ENCODE measurements at places on chromosomes 13 and 19. TPM values are rescaled to one million over a fixed set of nuclear protein-coding genes. Genes with fewer than 3 reads are reported as not detected.

CLEC17A gene
- not detected for total RNA-seq

CCNE1 gene
- 33.0 TPM for total RNA-seq

PSG6 gene
- not detected for total RNA-seq

PCSK4 gene
- 3.0 TPM for total RNA-seq

IGFL1 gene
- total RNA-seq = not detected

TGFB1 gene
- 7.2 TPM for total RNA-seq

USHBP1 gene
- not detected for total RNA-seq

ZNF560 gene
- not detected for total RNA-seq

MYH14 gene
- total RNA-seq = 19.6 TPM

DNA sequence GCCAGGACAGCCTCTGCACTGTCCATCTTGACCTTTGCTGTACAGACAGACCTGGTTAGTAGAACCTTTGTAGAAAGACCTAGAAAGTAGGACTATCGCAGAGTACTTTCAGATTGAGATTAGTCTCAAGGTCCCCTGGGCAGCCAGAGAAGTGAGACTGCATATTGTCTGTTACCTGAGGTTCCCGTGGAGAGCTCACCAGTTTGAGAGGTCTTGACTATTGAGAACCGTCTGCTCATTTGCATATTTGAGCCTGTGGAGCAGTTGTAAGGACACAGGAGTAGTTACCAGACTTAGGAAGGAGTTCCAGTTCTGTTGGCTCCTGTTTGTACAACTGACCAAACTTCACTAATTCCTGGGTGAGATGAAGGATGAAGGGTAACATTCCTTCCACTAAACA is 66.2 kb downstream of the SPATA13 start:
- DNase-seq = no peak

- DNase-seq = no peak
Measured at GRCh38 chr13:93843082-93843481, 616.5 kb downstream of the GPC6 start.

GRCh38 chr13:92177966-92178365 is 779.5 kb downstream of the GPC5 start:
- no peak for DNase-seq

DNA sequence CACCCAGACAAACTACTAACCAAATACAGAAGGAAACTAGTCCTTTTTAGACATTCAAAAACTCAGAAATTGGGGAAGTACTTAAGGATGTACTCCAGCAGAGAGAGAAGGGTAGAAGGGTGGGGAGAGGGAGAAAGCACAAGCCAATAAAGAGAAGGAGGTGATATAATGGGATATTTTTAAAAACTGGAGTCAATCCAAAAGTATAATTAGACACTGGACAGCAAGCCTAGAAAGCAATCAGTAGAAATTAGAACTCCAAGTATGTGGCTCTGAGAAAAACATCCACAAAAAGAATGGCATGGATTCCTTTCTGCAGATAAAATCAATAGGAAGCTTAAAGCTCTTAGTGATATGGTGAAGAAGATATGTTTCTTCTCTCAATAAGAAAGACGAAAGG is 55.8 kb downstream of the PEPD start:
- no peak for DNase-seq

GRCh38 chr19:11359421-11359820 is 4.2 kb downstream of the PLPPR2 start:
- DNase-seq = no peak

DNA sequence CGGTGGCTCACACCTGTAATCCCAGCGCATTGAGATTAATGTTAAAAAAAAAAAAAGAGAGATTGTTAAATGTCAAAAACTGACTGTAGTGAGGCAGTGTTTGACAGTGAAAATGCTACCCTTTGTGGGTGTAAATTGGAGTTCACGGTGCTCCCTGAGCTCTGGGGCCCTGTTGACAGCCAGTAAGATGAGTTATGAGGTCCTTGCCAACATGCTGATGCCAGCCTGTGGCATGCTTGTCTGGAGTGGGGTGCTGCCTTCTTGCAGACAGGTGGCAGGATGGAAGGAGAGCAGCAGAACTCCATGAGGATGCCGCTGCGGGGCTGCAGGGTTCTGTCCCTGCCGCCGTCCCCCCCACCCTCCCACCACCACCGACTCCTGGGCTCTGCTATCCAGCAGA is 25.9 kb downstream of the PRAM1 start:
- no peak for DNase-seq

DNA sequence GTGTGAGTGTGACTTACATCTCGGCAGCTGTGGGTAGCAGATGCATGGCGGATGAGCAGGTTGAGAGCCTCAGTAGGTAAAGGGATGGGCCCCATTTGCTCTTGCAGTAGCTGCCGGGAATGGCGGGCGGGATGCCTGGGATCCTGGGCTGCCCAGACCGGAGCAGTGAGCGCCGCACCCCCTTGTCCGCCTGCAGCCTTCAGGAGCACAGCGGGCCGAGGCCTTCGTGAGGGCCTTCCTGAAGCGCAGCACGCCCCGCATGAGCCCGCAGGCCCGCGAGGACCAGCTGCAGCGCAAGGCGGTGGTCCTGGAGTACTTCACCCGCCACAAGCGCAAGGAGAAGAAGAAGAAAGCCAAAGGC is 4.1 kb downstream of the POP4 start:
- no peak for DNase-seq

GRCh38 chr13:50783717-50784290 is 59.7 kb downstream of the DLEU7 start:
- DNase-seq = no peak

GRCh38 chr13:72590091-72590740 is 137.2 kb downstream of the MZT1 start:
- no peak for DNase-seq

DNA sequence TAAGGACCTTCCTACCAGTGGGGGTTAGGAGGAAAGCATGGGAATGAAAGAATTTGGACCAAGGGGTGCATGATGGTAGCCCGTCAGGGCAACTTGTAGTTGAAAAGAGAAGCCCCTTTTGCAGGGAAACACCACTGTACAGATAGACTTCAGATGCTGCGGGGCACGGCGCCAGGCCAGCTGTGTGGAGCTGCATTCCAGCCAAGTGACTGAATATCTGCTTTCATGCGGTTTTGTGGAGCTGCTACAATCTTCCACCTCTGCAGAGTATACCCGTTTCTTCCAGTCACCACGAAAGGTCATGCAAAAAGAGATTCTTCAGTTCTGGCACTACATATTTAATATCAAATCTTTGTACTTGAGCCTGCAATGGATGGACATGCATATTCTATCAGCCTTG is 104.7 kb downstream of the RGCC start:
- DNase-seq = no peak

DNA sequence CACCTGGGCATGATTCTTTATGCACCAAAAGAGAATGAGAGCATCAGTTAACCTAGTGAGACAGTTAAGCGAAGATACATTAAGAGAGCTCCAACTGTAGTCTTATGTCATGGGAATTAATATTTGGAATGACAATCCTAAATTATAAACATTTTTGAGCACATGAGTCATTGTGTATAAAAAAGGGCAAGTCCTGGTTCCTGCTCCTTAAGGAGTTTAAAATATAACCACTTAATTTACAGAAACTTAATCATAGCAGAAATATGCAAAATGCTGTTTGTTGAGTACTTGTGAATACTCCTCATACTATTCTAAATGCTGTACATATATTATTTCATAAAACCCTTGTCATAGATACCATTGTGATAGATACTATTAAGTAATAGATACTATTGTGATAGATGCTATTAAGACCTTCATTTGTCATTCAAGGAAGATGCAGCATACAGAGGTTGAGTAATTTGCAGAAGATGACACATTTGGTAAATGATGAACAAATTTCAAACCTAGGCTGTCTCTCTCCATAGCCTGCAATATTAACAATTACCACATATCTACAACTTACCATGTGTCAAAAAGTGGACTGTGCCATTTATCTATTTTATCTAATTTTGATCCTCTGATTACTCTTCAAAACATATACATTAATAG is 301.0 kb downstream of the TBC1D4 start:
- DNase-seq = peak; percentile 66

DNA sequence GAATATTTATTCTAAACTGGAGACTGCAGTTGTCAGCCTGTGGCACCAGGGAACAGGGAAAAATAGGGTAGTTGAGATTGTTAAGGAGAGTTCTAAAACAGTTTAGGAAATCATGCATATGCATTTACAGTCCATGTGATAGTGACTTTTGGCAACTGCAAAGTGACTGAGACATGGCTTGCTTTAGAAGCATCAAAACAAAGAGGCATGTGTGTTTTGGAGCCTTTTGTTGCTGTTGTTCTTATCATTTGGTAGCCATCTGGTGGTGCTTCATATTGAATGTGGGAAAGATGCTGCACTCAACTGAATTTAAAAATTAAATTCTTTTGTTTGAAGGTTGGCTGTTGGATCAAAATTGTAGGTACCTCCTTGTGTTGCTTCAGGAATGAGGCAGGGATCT is 10.2 kb upstream of the EBPL start:
- no peak for DNase-seq

DNA sequence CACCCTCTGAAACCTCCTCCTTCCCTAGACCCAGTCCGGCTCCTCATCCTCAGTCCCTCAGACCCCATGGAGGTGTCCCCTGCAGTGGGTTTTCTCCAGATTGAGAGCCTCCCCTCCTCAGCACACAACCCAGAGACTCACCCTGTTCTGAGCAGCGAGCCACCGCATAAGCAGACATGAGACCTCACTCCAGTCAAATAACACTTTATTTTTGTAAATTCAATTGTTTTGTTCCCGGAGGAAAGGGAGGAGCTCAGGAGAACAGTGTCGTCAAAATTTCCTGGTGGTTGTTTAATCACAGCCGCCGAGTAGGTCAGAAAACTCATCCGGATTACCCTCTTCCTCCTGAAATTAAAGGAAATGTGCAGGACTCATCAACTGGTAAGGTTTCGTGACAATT is 57.5 kb downstream of the ERICH4 start:
- DNase-seq = no peak

DNA sequence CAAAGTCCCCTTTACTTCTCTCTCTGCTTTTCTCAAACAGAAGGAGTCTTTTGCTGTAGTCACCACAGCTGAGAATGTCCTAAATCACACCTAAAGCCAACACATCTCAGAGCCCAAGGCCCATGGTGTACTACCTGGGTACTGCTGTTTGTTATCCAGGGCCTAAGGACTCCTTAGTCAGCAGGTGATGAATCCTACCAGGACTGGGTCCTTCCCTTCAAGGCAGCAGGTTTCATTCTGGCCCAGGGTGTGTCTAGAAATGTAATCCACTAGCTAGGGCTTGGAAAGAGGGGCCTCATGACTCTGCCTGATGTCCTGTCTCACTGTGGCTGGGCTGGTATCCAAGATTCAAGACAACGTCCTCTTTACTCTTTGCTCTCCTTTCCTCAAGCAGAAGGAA is 36.2 kb upstream of the ENOX1 start:
- no peak for DNase-seq

- DNase-seq = no peak
Measured at GRCh38 chr13:42808341-42808940, 27.1 kb downstream of the FAM216B start.

DNA sequence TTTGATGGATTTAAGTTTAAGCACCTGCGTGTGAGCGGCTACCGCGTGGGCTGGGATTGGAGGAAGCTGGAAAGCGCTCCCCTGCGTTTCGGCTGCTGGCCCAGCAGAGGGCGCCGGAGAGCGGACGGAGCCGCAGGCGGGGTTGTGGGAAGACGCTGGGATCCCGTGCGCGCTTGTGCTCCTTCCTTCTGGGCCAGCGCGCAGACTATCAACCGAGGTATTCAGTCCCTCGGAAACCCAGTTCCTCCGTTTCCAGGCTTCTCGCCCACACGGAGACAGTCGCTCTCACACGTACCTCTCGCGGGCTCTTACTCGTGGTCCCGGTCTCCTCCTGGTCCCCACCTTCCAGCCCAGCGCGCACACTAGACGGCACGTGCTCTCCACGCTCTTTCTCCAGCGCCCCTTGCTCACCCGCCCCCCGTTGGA is 28.8 kb downstream of the EPN1 start:
- no peak for DNase-seq

- peak; percentile 70 for DNase-seq
Measured at GRCh38 chr13:99280166-99280565, 22.0 kb upstream of the GPR18 start.

DNA sequence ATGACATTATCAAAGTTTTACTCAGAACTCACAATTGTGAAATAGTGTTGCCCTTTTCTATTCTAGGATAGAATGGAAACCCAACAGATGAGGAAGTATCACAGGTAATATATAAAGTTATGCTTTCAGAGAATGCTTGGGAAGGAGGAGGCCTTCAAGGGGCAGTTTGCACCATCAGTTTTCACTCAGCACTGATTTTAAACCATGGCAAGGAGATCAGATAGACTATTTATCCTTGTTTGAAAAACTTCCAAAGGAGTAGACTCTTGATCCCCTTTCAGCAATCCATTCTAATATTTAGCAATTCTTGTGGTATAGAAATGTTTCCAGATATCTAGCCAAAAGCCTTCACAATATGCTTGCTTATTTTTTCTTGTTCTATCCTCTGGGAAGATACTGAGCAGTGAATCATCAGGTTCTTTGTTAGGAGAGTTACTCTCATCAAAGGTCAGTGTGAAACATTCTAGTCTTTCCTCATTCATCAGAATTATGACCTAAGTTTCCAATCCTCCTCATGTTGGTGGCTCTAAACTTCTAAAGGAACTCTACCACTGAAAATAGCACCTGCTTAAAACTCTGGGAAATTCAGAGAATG is 3.8 kb downstream of the GPC6 start:
- peak; percentile 64 for DNase-seq

- DNase-seq = no peak
Measured at GRCh38 chr13:112446347-112446861, 70.2 kb downstream of the SPACA7 start.

Data from Caki2 (cell line).